ENCODE measurements at places on chromosomes 7 and 10.

DNA sequence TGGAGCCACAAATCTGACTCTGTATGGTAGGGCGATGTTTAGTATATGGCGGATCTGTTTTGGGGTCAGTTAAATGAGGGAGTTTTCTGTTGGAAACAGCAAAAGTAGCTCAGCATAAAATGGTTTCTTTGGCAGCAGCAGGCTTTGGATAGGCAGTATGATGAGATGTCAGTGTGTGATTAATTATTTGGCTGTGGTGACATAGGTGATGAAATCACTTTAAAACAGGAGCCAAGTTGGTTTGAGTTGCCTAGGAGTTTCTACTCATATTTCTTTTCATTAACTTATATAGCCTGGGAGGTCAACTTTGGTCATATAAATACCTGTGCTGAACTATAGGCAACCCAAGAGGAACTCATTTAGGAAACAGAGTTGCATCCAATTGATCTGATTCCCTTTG is 291.2 kb downstream of the LRMDA start:
- no peak for DNase-seq

DNA sequence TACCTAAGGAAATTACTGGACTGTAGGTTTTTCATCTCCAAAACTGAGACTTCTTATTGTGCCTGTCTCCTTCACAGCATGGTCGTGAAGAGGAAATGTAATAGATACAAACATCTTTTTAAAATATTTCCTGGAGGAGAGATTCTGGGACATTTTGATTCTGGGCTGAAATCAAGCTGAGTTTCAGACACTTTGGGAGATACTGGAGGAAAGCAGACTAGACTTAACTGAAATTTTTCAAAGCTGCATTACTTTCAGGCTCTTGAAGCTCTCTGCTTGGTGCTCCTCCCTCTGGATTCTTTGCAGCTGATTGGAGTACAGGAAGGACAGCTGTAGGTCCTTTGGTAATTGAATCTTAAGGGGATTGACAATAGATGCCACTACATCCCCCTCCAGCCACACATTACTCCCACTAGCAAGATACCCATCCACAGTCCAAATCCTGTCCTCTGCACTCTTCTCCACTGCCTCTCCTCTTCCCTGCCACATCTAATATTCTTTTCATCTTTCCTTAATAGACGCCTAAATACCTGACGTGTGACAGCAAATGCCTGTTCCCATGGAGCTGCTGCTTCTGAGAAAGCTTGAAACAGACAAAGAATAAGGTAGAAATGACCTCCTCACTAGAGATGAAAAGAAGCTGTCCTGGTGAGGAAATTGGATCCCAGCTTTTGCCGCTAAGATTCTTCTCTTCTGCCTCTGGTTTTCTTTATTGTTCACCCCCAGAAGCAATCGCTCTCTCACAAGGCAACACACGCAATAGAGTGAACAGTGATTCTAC is 111.5 kb upstream of the PHYHIPL start:
- no peak for DNase-seq

DNA sequence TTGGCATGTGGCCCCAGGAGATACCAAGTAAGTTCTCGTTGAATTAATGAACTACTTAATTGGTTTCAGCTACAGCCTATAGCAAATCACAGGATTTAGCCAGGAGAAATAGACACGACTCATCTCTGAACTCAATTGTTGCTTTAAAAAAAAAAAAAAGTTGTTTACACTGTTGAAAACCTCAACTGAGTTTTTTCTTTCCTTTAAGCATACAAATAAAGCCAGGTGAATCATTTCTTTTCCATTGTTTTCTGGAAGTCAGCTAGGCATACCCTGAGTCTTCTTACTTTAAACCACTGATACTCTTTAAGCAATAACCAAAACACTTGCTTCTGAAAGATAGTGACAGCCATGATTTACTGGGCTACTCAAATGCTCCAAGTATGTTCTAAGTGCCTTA is 755 bp downstream of the FRMPD2 start:
- no peak for DNase-seq

- DNase-seq = no peak
Measured at GRCh38 chr10:126108693-126109092, 212.3 kb downstream of the FANK1 start.

DNA sequence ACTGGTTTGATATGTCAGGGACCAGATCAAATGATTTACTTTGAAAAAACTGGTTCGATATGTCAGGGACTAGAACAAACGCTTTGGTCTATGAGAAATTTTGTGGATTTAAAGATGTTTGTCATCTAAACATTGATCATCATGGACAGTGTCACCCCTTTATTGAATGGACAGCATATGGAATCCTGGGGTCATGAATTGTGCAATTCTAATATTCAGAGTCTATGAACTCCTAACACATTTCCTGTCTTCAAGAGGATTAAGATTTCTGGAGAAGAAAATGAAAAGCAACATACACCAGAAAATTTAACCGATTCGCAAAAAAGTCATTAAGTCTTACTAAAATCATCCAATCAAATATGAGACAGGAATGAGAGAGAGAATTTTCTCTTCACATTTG is 106.4 kb upstream of the FAM133B start:
- DNase-seq = no peak

- no peak for DNase-seq
Measured at GRCh38 chr7:80671744-80672143, 33.3 kb downstream of the CD36 start.

DNA sequence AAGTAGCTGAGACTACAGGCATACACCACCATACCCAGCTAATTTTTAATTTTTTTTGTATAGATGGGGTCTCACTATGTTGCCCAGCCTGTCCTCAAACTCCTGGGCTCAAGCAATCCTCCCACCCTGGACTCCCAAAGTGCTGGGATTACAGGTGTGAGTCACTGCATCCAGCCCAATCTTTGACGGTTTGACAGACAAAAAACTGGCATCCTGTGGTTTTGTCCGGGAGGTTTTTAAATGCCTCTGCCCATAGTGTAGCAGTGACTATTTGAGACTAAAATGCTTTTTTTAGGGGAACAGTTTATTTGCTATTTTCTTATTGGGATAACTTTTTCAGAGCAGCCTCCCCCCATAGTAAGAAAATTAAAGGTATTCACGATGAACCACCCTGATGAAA is 523.7 kb upstream of the GALNT17 start:
- DNase-seq = no peak

- no peak for DNase-seq
Measured at GRCh38 chr10:86447432-86447831, 74.2 kb downstream of the WAPL start.

GRCh38 chr10:4526311-4526731 is 299.7 kb upstream of the AKR1E2 start:
- DNase-seq = no peak

GRCh38 chr7:147968046-147968610 is 622.4 kb upstream of the C7orf33 start:
- DNase-seq = no peak

- DNase-seq = no peak
Measured at GRCh38 chr7:120567204-120567603, 290.7 kb downstream of the TSPAN12 start.

DNA sequence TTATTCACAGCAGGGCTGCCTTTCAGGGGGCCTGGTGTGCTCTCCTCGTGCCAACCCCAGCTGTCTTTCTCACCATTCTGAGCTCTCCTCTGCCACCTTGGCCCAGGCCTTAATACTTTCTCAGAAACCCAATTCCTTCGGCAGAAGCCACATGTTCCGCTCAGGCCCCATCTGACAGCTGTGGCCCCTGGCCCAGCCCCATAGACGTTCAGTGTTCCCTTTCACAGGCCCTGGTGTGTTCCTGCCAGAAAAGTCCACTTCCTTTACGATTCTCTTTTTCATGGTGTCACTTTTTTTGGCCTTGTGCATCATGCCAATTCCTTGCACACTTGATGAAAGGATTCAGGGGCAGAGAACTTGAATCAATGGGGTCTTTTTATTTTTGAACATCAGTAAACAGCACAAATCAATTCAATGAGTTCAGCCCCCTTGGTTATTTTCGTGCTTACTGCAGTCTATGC is 15.9 kb upstream of the GPNMB start:
- no peak for DNase-seq

GRCh38 chr10:126669168-126669567 is 1.3 kb downstream of the C10orf90 start:
- no peak for DNase-seq

DNA sequence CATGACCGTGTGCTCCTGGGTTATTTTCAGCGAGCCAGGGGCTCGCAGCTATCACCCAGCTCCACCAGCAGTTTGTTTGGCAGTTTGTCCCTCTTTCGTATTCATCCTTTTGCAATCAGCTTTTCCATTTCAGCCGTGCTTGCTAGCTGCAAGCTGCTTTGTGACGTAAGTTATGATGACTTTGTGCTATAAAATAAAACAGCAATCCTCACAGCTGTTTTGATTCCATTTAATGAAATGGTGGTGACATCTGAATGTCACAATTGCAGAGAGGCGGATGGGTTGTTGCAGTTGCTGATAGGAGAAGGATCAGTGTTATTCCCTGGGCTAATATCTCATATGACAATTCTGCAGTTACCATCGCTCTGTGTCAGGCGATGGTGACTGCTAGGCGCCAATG is 251.7 kb downstream of the SNX10 start:
- no peak for DNase-seq

DNA sequence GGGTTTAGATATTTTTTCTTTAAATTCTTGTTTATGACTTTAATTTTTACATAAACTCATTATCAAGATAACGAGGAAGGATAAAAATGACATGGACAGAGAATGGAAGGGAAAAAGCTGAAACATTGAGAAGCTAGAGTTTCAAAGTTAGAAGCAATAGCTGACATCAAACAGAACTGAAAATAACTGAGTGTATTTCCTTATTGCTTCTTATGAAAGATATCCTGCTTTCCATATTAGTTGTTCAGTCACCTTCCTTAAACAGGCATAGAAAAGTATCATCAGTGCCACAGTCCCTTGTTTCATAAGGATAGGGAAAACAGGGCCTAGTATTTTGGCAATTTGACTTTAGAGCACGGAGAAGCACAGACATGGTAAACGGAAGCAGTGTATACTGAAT is 460.5 kb upstream of the GHITM start:
- no peak for DNase-seq

DNA sequence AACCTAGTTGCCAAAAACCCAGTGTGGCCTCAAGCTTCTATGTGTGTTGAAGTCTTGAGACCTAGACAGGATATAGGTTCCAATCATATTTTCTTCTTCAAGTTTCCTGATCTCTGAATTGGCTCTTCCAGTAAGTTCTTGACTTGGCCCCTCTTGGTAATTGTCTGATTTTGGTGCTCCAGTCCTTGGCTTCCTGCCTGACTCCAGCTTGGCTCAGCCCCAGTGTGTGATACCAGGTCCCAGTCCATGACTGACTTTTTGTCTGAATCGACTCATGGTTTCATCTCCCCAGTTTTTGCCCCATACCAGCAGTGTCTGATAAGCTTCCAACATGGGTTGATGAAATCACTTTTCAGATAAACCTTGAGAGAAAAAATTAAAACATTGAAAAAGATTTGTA is 72.3 kb downstream of the FAS start:
- no peak for DNase-seq

- DNase-seq = no peak
Measured at GRCh38 chr10:555682-556350, 133.7 kb downstream of the DIP2C start.

DNA sequence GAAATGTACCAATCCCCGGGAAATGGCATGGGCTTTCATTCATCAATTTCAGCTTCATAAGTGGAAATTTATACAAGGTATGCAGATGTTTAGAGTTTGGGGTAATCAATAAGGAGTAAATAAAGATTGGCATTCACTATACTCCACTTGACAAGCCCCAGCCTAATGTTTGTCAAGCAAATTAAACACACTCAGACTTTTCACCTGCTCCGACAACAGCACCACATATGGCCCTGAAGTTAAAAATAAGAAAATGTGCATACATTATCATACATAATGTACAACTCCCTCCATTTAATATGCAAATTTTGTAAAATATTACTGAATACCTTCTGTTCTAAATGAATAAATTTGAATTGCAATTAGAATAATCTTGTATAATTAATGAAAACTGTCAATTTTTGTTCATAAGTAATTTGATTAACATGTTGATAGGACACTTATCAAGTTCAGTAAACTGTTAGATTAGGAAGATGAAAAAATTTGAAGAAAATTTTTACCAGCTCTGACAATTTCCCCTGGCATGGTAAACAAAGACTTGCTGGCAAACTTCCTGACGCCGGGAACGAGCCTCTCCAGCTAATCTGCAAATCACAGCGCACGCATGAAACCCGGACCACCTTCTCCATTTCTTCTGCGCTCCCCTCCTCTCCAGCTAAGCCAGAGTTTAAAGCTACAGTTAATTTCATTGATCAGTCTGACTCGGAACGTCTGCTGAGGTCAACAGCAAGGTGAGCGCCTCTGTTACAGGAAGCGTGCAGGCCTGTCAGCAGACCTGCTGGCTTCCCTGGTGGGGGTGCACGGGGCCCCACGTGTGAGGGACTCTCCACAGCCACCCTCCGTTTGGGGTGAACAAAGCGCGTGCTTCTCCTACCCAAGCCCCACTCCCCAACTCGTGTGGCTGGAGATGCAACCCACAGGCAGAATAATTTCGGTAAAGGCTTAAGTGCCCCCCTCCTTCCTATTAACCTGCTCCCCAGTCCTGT is 70.7 kb downstream of the EBF3 start:
- no peak for DNase-seq

GRCh38 chr7:147298611-147299043 is 1182.0 kb downstream of the CNTNAP2 start:
- no peak for DNase-seq

GRCh38 chr7:4690953-4691856 is 9.1 kb downstream of the FOXK1 start:
- no peak for DNase-seq

DNA sequence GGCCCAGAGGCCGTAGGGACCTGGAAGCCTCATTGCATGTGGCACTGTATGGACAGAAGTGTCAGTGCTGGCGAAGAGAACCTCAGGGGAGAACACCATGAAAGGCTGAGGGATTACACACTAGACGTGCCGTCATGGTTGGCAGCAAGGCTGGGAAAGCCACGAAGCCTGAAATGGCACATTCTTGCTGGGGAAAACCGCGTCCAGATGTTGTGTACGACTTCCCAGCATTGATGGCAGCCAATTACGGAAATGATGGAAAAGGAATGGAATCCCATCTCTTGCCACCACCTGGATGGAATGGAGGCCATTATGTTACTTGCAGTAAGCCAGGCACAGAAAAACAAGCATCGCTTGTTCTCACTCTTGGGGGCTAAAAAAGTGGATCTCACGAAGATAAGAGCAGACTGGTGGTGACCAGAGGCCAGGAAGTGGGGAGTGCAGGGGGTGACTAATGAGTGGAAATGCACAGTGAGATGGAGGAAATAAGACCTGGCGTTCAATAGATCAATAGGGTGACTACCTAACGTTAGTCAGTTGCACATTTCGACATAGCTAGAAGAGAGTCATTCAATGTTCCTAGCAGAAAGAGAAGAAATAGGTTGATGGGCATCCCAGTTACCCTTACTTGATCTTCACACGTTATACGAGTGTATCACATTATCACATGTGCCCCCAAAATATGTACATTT is 14.6 kb upstream of the PWWP2B start:
- DNase-seq = no peak

GRCh38 chr7:140541513-140542227 is 62.4 kb upstream of the MKRN1 start:
- no peak for DNase-seq

DNA sequence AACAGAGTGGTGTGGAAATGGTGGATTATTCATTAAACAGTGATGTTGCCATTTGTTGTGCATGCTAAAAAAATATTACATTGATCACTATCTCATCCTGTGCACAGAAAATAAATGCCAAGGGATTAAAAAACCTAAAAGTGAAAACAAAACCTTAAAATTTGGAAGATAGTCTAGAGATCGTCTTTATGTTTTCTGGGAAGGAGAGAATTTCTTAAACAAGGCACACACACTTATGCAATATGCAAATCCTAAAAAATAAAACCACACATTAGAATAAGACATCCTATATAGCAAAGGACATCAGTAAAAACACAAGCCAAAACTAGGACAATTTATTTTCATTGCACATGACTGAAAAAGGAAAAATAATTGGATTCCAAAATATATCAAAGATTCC is 54.5 kb downstream of the MACC1 start:
- no peak for DNase-seq

Data from stimulated activated CD8-positive, alpha-beta memory T cell treated with anti-CD3 and anti-CD28 coated beads, Interleukin-4, amount 100 ng/mL, for 1 hour (primary cell).